Activated CD8-positive, alpha-beta memory T cell treated with anti-CD3 and anti-CD28 coated beads for 1 hour (primary cell): ENCODE measurements at places on chromosomes 11 and 22.

DNA sequence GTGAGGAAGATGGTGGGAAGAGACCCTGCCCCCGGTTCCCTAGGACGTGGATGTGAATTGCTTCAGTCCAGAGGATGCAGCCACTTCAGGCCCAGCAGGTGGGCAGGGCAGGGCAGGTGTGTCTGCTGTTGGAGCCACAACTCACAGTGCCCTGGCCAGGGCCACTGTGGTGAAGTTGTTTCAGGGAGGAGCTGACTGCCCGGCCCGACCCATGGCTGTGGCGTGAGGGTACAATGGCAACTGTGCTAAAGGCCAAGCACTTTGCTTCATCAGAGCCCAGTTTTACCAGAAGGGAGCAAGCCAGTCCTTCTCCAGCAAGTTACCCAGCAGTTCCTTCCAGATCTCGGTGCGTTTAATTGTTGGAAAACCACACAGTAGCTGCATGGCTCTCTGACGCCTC is 1174.4 kb downstream of the BRD1 start:
- no peak for DNase-seq

DNA sequence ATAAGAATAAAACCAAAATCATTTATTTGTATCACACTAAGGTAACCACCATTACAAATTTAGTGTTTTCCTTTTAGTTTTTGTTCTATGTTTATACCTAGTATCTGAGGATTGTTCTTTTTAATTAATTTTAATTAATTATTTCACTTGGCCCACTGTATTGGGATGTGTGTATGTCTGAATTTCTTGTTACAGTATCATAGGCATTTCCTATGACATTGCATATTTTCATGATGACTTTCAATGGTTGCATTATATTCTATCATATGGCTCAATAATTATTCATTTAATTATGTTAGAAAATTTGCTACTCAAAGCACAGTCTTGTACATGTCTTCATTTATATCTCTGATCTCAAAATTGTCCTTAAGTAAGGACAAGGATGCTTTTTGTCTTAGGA is 41.0 kb downstream of the C11orf71 start:
- no peak for DNase-seq

GRCh38 chr11:77130763-77131513 is 2.9 kb downstream of the MYO7A start:
- DNase-seq: no peak

DNA sequence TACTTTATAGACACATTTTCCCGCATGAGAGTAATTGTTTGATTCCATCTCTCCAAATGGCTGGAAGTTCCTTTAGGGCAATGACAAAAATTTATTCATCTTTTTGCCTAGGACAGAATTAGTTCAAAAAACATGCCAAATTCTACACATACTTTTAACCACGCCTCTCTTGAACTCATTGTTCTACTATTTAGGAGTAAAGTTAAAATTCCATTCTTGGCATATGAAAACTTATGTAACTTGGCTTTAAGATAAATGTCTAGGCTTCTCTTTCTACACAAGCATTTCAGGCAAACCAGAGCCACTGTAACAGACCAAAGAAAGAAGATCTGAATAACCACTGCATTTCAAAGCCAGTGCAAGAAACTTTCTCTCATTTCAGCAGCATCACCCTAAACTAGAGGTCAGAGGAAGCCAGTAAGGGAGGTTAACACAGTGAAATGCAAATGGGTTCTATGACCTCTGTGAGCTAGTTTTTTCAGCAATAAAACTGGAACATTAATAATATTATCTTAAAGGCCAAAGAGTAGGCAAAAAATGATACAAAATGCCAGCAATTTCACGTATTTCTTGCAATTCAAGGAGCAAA is 73.0 kb downstream of the RSF1 start:
- DNase-seq: no peak

DNA sequence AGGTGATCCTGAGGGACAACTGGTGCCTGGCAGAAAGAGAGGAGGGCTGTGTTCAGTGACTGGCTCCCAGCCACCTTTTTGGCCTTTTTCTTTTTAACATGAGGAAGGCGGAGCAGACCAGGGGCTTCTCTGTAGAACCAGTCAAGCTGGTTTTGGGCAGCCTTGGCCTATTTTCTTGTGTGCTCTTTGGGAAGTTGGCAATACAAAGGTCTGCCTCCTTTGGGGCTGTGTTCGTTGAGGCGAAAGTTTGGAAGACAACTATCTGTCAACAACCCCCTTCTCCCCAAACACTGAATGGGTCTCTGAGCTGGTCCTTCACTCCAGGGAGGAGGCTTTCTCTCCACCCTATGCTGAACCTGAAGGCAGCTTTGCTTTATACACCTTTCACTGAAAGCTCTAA is 8.5 kb downstream of the MARK2 start:
- DNase-seq: no peak

- no peak for DNase-seq
Observed at GRCh38 chr11:124467381-124467927, 22.0 kb upstream of the OR8B8 start.

DNA sequence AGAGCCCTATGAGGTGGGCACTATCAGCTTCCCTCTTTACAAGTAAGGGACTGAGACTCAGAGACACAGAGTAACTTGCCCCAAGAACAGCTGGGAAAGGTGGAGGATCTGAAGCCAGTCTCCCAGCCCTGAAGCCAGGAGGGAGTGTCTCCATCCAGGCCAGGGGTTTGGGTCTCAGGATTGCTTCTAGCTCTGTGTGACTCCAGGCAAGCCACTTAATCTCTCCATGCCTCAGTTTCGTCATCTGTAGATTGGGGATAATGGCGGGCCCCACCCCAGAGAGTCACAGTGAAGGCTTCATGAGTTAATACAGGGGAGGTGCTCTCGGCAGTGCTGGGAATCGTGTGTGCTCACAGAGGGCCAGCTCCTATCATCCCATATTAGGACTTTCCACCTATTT is 10.5 kb downstream of the MAP4K2 start:
- no peak for DNase-seq

DNA sequence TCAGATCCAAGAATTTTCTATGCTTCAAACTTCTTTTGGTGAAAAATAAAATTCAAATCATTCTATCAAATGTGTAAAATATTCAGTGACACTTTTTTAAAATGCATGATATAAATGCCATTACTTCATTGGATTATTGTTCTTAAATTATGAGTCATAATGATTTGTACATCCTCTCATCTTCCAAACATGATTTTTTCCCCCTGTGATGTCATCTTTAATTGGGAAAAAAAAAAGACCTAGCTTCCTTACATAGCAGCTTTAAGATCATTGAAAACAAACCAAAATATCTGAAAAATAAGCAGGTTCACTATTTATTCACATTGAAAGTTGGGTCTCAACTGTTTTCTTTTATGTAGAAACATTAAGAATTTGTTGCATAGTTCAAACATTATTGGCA is 1549.4 kb downstream of the LRRC4C start:
- no peak for DNase-seq

- DNase-seq: no peak
Observed at GRCh38 chr11:67627812-67628624, 1.7 kb downstream of the NUDT8 start.

- DNase-seq: no peak
Observed at GRCh38 chr22:37897807-37898206, 8.3 kb upstream of the MICALL1 start.

DNA sequence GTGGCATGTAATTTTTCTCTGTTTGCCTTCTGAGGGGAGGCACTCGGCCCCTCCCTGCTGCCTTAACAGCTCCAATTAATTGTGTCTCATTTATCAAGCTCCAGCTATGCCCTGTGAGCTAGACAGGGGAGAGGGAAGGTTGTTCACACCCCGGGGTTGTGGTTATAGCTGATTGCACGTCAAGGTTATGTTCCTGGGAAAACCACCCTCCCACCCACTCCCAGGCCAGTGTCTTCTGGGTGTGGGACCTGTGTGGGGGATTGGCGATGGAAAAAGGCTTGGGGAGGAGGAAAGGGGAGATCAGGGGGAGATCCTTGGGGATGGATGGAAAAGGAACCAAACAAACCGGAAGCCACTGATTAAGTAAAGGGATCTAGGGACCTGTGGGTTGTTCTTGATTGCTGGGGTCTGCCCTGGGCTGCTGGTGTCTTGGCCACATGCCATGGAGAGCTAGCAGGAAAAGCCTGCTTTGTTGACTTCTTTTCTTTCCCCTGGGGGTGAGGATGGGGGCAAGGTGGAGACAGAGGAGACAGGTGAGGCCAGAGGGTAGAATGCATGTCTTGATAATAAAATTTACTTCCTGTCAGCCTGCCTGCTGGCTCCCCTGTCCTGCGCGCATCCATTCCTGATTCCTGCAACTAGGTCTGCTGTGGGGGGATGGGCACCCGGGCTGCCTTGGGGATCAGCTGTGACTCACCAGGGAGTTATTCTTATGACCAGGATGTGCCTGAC is 13.5 kb upstream of the SORL1-AS1 start:
- no peak for DNase-seq

DNA sequence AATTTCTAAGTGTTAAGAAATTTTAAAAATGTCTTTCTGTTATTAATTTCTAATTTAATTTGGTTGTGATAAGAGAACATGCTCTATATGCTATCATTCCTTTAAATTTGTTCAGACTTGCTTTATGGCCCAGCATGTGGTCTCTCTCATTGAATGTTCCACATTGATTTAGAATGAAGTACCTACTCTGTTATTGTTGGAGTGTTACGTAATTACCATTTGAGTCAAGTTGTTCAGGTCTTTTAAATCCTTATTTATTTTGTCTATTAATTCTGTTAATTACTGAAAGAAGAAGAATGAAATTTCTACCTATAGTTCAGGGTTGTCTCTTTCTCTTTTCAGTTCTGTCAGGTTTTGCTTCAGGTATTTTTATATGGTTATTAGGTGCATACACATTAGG is 57.0 kb downstream of the PRMT3 start:
- no peak for DNase-seq

DNA sequence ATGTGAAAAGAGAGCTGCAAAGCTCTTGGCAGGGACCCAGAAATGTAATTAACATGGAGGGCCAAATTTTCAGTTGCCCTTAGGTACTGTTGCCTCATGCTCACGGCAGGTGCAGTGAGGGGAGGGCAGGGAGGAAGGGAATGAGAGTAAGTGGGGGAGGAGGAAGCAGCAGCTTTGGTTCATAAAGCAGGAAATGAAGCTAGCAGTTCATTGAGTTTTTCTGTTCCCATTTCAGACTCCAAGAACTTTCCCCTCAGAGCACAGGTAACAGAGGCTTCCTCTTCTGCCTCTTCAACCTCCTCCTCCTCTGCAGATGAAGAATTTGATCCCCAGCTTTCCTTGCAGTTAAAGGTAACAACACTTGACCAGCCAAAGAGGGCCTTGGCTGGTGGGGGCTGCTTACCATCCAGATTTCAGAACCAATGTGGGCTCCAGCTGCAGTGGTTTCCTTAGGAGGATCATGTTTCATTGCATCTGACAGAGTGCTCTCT is 57.9 kb upstream of the PARVA start:
- DNase-seq: no peak

DNA sequence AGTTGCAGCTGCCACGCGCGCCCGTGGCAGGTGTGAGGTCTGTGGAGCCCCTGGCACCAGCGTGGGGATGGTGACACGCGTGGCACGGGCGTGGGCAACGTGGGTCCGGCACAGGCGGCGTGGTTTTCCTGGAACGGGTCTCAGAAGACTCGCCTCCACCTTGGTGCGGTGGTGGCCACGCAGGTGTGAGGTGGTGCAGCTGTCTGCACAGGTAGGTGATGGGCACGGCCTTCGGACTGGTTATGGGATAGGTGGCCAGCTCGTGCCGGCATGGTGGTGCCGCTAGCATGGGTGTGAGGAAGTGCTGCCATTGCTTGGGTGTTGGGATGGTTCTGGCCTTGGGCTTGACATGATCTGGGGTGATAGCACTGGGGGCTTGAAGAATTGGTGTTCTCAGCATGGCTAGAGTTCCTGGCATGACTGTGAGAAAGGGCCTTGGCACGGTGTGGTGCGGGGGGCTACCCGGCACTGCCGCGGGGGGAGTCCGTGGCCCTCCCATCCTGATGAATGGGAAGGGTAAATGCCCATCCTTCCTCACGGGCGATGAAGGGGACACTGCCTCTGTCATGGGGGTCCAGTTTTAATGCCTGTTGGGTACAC is 531 bp downstream of the DAGLA start:
- DNase-seq: no peak

- no peak for DNase-seq
Observed at GRCh38 chr22:41844513-41844912, 11.6 kb downstream of the SREBF2 start.

- no peak for DNase-seq
Observed at GRCh38 chr11:61954851-61955421, 4.8 kb downstream of the BEST1 start.

DNA sequence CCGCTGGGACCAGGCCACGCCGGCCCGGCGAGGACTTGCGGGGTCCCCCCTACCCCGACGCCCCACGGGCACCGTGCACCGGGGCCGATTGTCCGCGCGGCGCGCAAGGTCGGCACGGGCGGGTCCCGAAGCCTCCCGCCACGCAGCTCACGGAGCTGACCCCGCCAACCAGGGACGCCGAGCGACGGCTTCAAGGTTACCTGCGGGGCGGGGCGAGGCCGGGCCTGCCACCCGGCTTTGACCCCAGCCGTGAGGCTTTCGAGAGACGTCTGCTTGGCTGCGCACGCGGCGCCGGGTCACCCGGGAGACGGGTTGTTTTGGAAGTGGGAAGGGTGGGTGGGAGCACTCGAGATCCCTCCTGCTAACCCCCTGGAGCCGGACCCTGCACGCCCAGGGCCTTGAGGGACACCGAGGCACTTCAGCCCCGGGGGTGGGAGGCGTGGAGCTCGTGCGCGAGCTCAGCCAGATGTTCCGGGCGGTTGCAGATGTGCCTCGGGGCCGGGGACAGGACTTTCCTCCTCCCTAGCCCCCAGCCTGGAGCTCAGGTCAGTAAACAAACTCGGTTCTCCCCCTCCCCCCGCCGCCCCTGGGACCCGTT is 3.2 kb upstream of the WNT11 start:
- DNase-seq: no peak

DNA sequence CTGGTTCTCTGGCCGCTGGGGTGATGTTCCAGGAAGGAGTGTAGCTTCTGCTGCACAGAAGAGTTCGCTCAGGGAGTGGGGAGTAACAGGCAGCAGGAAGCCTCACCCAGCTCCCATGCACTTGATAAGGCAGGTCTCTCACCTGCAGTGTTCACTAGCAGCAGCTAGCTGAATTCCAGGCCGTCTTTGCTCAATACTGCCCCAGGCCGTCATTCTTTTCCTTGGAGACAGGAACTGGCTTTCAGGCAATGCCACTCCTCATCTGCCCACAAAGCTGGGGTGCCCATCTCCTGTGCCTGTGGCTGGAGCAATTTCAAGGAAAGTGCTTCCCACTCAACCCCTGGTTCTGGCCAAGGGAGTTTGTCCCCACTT is 66.1 kb downstream of the ARHGAP42 start:
- DNase-seq: no peak

DNA sequence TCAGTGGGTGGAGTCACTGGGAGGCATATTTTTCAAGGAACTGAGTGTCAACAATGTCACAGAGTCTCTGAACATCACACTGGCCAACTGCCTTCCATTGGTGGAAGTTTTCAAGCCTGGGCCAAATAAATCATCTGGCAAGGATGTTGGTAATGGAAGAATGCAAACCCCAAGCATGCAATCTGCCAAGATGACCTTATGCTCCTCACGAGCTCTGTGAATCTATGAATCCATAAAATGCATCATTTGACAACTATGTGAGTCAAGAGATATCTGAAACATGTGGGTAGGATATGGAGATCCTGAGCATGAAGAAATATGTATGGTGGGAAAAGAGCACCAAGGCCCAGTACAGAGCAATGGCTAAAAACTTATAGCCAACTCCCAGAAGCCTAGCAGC is 122.2 kb downstream of the PLEKHA7 start:
- DNase-seq: no peak

- no peak for DNase-seq
Observed at GRCh38 chr11:7498193-7498592, 12.9 kb downstream of the OLFML1 start.
